ENCODE measurements at places on chromosomes 6 and 20.

GRCh38 chr6:19759117-19759880 is 77.9 kb upstream of the ID4 start:
- DNase-seq = no peak

- DNase-seq = no peak
Observed at GRCh38 chr6:31438222-31438621, 34.8 kb downstream of the MICA start.

GRCh38 chr20:38764567-38765318 is 16.5 kb downstream of the ACTR5 start:
- peak; percentile 16 for DNase-seq

DNA sequence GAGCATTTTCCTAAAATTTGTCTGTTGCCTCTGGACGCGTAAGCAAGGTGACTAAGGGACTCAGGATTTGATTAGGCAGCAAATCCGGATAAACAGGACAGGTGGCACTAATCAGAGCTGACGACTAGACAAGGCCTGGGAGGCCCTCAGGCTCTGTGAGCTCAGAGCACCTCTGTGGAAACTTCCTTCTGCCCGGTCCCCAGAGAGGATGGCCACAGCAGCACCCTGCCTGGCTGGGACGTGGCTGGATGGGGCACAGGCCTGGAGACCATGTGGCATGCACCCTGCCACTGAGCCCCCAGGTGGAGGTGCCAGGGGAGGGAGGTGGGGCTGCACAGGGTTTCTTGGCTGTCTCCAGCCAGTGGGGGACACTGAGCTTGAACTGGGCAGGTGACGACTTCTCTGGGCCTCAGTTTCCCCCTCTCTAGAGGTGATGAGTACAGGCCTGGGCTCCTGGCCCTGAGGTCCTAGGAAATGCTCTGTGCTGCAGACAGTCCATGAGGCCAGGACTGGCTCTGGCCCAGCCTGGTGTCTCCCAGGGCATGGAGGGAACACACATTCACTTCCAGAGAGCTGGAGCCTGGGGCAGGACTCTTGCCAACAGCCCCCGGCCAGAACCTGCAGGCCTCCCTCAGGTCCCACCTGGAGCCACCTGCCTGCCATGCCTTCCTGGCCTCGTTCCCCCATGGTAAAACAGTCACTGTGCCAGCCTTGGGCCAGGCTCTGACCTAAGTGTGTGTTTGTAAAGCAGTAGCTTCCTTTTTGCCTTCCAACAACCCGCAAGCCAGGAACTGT is 39.6 kb upstream of the STX16 start:
- DNase-seq = no peak

All from lung microvascular endothelial cell (primary cell).